ENCODE measurements at places on chromosomes 6 and 20.
A peak's percentile ranks its signal among the peaks of the same experiment; 100 is the strongest.

DNA sequence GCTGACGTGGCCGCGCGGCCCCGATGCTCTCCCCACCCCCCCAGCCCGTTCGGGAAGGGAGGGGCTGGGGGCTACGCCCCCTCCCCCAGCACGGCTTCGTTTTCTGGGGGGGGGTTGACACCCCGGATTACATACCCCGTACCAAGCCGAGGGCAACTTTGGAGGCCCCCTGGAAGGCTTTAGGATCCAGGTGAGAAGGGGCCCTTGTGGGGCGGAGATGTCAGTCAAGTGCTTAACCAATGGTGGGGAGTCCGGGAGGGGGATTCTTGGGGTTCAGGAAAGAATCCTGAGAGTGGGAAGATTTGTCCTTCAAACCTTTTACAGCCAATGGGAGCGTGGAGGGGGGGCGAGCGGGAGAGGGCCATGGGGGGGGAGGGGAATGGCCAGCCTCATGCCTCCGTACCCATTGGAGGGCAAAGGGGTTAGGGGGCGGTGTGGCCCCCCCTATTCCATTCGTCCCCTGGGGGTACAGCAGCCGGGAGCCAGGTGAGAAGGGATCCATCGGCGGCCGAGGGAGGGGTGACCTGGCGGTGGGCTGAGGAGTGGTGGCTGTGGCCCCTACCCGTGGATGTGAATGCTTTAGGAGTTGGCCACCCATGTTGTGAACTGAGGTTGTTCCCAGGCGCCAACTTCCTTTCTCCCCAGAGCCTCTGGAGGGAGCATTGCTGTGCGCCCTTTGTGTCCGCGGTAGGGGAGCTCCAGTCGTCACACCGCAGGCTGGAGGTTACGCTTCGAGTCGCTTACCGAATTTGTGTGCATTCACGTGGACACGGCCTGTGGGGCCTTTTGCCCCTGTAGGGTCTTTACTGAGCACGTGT lies 682 bp downstream of the BRD2 start:
- peak; percentile 68 for DNase-seq

- DNase-seq: no peak
Measured at GRCh38 chr6:160439751-160440150, 91.6 kb downstream of the SLC22A3 start.

- DNase-seq: no peak
Measured at GRCh38 chr6:9646342-9647070, 768.4 kb downstream of the TFAP2A start.

DNA sequence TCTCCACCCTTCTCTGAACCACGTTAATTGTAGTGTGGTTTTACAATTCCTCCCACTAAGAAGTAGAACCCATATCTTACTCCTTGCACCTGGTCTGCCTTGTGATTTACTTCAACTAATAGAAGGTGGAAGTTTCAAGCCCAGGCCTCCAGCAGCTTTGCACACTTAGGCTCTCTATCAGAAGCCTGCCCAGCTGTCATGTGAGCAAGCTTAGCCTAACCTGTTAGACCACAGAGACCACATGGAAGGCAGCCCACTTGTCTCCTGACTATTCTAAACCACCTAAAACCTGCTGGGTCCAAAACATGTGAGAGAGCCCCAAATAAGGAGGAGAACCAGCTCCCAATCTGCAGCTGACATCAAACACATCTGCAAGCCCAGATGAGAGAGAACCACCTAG lies 127.6 kb upstream of the BTBD3 start:
- no peak for DNase-seq

DNA sequence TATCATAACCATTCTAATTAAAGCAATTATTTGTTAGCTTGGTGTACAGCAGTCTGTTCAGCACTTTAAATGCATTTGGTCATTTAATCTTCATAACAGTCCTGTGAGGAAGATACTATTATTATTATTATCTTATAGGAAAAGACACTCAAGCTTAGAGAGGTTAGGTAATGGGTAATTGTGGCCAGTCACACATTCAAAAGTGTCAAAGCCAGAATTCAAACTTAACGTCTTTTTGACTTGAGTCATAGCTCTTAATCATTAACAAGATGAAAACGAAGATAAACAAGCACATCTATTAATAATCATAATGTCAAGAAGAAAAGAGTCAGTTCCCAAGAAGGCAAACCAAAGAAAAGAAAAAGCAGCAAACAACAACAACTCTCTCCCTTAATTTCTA lies 251.0 kb downstream of the SYNE1 start:
- no peak for DNase-seq

GRCh38 chr20:49460916-49461315 lies 21.6 kb downstream of the KCNB1 start:
- DNase-seq: peak; percentile 60

DNA sequence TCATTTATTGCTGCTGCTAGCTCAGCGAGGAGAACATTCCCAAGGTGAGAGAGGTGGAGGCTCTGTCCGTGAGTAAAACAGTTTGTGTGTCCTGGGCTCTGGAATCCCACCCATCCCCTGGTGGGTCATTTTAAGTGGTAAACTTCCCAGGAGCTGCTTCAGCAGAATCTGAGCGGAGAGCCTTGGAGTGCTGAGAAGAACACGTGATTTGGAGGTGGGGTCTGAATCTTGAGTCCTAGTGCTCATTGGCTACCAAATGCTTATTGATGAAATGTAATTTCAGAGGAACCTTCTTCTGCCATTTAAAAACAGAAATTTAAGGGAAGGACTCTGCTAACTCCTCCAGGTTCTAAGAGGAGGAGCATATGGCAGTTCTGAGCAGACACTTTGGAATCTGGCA lies 132.4 kb downstream of the CDH26 start:
- DNase-seq: no peak

- no peak for DNase-seq
Measured at GRCh38 chr6:121190122-121190521, 144.2 kb downstream of the TBC1D32 start.

GRCh38 chr6:4102687-4103244 lies 23.8 kb upstream of the FAM217A start:
- no peak for DNase-seq

- DNase-seq: no peak
Measured at GRCh38 chr6:38155144-38155543, 335.6 kb downstream of the ZFAND3 start.

- no peak for DNase-seq
Measured at GRCh38 chr6:56343295-56343694, 95.9 kb upstream of the COL21A1 start.

DNA sequence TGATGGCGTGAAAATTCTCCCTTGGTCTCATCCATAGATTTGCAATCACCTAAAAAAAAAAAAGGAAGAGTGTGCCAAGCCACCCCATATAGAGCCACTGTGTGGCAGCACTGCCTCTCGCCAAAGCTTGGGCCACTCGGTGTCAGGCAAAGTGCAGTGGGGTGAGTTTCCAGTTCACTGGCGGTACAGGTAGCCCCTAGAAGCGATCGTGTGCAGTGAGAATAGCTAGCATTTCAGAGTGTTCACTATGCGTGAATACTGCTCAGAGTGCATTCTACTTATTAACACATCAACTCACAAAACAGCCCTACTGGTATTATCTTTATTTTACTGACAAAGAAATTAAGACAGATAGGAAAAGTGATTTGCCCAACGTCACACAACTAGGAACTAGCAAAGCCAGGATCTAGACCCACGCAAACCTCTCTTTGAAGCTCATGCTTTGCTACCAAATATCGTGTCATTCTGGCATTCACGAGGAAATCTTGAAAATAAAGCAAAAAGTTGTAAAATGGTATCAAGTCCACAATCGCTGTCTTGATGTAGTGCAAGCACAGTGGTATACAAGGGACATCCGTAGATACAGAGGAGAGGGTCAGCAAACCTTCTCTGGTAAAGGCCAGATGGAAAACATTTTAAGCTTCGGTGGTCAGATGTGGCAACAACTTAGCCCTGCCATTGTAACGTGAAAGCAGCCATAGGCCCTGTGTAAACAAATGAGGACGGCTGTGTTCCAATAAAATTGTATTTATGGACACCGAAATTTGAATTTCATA lies 10.4 kb upstream of the GCNT2 start:
- DNase-seq: peak; percentile 22

DNA sequence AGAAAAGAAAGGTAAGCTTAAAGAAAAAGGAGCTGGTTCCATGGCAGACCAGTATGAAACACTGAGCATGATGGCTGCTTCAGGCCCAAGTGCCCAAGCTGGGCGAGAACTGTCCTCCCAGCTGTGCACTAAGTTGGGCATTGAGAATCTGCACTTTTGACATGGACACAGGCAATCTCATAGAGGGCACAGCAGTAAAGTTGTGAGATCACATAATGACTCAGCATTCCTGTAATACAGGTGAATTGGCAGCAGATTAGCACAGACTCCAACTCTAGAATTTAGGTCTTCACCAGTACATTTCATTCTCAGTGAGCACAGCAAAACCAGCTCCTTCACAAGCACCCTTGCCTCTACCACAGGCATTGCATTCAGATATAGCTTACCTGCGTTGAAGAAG lies 343.4 kb downstream of the PKHD1 start:
- no peak for DNase-seq

DNA sequence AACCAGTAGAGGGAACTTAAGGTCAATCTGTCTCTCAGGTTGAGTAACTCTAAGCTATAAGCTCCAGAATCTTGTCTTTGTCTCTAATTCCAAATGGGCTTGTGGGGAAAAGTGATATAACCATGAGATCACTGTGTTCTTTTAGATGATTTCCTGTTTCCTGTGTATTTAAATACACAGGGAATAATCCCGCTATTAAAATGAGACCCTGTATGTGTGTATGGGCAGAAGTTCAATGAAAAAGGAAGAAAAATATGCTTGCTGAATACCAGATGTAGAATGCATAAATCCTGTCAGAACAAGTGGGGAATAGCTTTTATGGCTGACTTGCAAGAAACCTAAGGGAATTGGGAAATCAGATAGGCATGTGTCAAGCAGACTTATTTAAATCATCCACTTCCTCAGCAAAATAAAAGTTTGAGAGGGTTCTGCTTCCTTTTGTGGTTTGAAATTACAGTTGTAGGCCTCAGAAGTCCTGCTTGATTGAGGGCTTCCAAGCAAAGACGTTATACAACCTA lies 164.7 kb upstream of the PDE7B start:
- no peak for DNase-seq

GRCh38 chr6:40425192-40425919 lies 161.8 kb downstream of the LRFN2 start:
- DNase-seq: no peak

DNA sequence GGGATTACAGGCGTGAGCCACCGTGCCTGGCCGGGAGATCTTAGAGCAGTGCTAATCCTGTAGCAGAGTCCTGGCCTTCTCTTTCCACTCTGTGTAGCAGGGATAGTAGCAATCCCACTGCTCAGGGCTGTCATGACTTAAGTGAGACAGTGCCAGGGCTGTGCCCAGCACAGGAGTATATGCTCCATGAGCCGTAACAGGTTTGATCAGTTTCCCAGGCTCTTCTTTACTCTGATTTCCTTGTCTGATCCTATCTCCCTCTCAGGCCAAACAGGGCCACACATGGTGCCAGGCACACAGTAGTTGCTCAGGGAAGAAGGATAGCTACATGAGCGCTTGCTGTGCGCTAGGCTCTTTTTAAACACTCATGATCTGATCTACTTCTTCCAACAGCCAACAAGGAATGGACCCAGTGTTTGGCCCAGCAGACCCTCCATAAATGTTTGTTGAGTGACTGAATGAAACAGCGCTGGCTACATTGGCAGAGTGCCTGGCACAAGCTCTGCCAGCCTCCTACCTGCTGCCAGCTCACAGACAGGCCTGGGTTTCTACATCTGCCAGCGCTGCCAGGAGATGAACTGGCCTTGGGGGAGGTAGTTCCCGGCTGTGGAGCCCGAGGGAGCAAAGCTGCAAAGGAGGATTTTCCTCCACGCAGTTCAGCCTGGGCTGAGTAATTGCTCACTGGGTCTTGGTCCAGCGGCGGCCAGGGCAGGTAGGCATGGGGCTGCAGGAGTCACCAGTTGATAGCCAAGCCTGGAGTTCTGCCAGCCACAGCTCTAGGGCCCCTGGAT lies 36.9 kb downstream of the SNAI1 start:
- DNase-seq: no peak

DNA sequence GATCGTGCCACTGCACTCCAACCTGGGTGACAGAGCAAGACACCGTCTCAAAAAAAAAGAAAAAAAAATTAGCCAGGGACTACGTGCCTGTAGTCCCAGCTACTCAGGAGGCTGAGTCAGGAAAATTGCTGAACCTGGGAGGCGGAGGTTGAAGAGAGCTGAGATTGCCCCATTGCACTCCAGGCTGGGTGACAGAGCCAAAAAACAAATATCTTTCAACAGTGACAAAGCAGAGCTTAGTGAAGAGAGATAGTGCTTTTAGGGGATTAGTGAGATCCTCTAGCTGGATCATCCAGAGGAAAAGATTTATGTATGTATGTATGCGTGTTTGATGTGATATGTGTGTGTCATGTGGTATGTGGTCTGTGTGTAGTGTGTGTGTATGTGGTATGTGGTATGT lies 56.6 kb downstream of the IL22RA2 start:
- no peak for DNase-seq

- no peak for DNase-seq
Measured at GRCh38 chr6:134407791-134408190, 89.9 kb upstream of the SGK1 start.

DNA sequence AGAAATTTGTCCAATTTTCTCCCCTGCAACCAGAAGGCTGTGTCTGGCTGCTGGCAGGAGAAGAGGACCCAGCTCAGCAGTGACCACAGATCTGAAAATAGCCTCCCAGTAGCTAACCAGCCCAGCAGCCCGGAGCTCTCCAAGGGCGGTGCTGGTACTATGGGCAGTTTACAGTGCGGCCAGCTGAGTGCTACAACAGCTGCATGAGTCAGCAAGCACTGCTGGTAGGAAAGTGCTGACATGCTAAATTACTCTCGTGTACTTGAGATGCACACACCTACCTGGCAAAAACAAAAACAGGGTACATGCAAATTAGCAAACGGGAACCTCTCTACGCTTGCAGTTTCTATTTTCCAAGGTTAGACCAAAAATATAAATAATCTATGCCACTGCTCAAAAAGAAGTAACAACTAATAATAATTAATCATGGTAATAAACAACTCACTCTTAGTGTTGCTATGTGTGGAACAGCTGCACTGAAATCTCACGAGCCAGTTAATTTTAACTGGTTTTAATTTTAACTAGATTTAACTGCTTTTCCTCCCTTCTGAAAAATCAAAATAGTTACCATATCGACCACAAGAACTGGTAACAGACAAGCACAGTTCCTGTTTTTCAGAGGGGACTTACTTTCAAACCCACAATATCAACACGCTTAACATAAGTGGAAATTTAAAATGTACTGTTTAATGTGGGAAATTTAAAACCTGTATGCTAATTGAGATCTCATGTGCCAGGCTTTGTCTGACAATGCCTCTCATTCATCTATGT lies 10.8 kb downstream of the BACH2 start:
- peak; percentile 48 for DNase-seq

- no peak for DNase-seq
Measured at GRCh38 chr6:149843051-149843633, 21.0 kb downstream of the LRP11 start.

DNA sequence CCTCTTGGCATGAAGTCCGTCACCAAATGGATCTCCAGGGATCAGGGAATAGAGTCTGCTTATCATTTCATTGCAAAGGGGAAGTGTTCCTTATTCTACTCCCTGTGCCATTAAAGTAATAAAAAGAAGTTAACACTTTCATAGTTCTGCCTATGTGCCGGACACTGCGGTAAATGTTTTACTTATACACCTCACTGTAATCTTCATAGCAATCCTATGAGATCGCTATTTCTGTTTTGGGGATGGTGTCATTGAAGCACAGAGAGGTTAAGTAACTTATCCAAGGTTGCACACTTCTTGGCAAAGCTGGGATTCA lies 177.7 kb downstream of the TSHZ2 start:
- no peak for DNase-seq

All from LoVo (cell line).